ENCODE measurements at places on chromosomes 11 and 22.

DNA sequence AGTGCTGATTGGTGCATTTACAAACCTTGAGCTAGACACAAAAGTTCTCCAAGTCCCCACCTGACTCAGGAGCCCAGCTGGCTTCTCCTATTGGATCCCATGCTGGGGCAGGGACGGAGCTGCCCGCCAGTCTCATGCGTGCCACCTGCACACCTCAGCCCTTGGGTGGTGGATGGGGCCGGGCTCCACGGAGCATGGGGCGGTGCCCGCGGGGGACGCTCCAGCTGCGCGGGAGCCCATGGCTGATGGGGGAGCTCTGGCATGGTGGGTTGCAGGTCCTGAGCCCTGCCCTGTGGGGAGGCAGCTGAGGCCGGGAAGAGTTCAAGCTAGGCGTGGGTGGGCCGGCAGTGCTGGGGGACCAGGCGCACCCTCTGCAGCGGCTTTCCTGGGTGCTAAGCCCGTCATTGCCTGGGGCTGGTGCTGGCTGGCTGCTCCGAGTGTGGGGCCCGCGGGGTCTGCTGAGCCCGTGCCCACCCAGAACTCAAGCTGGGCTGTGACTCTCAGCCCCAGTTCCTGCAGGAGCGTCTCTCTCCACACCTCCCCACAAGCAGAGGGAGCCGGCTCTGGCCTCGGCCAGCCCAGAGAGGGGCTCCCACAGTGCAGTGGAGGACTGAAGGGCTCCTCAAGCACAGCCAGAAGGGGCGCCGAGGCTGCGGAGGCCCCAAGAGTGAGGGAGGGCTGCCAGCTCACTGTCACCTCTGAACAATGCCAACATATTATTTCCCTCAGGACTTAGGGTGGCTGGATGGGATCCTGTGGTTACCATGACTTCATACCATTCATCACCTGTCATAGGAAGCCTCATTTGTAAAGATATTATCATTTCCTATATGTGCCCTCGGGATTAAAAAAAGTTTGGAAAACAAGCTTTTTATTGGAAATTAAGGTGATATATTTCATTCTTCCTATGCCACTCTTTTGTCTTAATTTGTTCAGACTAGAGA, 688.7 kb downstream of the ETS1 start:
- no peak for DNase-seq

- no peak for DNase-seq
Observed at GRCh38 chr11:128644576-128644975, 49.3 kb upstream of the FLI1 start.

DNA sequence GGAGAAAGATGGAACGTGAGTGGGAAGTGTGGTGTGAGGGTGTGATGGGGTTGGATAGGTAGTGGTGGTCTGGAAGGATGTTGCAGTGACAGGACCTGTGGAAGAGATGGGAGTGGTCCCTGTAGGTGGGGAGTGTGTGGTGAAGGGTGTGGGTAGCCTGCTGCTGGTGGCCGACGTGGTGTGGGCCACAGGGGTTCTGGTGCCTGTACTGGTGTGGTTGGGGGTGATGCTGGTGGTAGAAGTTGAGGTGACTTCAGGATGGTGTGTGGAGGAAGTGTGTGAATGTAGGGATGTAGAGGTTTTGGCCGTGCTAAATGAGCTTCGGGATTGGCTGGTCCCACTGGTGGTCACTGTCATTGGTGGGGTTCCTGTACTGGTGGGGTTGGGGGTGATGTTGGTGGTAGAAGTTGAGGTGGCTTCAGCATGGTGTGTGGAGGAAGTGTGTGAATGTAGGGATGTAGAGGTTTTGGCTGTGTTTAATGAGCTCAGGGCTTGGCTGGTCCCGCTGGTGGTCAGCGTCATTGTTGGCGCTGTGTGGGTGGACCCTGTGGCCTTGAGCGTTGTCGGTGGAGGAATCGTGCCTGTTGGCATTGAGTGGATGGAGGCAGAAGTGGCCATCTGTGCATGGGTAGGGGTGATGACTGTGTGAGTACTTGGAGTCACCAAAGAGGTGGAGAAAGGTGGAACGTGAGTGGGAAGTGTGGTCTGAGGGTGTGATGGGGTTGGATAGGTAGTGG, 19.1 kb downstream of the MUC6 start:
- peak; percentile 32 for DNase-seq

- no peak for DNase-seq
Observed at GRCh38 chr22:49371325-49372110, 456.2 kb downstream of the BRD1 start.

DNA sequence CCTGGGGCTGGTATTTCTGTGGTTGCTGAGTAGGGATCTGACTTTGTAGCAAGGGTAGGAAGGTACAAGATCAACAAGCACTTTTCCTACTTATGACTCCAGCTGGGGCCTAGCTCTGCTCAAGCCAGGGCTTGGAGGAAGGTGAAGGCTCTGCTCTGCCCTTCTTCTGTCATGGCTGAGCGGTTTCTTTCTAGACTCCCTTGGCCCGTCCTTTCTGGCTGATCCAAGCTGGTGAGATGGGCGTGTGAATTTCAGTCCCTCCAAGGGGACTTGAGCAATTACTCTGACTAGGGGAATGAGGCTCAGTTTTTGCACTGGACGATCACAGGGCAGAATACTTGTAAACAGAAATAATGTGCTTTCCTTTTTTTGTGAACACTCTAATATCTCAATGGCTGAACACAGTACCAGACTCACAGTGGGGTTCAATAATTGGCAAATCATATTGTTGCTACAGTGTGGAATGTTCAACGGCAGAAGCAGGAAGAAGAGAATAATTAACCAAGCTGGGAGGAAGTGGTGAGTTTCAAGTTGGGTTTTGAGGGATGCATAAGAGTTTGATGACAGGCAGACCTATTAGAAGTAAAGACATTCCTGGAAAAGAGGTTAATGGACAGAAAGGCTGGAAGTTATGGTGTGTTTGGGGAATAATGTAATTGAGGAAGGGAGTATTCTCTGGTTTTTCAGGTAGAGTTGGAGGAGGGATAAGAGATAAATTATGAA, 507.6 kb downstream of the MIAT start:
- DNase-seq: no peak

GRCh38 chr11:105144887-105145286, 5.3 kb upstream of the CARD18 start:
- no peak for DNase-seq

DNA sequence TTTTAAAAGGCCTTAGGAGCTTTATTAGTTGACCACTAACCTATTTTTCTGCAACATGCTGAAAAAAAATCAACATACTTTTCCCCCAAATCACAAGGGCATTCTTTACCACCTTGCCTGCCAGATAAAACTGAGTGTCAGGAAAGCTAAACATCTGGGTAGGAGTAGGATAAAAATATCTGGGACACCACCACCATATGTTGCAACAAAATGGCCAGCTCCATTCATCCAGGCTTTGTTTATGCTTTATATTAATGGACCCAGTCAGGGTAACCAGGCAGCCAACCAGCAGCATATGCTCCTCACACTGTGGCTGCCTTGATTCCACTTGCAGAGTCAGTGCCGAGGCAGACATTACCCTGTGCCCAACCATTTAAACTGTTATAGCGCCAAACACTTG, 1024.5 kb downstream of the LRRC4C start:
- no peak for DNase-seq

DNA sequence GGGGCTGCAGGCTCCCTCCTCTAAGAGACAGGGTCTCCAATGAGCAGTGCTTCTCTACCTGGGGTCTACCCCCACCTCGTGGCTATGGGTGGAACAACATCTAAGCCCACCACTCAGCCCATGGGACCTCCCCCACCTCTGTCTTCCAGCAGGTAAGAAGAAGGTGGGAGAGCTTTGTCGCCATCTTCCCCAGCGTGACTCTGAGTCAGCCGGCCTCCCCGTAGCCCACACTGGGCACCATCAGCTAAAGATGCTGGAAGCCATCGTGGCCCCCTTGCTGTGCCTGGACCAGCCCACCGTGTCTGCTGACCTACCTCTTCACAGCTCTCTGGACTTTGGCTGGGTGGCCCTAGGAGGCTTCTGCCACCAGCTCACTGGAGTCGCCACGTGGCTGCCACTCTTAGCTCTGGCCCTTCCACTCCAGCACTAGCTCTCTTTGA, 944 bp downstream of the C11orf86 start:
- DNase-seq: peak; percentile 67

DNA sequence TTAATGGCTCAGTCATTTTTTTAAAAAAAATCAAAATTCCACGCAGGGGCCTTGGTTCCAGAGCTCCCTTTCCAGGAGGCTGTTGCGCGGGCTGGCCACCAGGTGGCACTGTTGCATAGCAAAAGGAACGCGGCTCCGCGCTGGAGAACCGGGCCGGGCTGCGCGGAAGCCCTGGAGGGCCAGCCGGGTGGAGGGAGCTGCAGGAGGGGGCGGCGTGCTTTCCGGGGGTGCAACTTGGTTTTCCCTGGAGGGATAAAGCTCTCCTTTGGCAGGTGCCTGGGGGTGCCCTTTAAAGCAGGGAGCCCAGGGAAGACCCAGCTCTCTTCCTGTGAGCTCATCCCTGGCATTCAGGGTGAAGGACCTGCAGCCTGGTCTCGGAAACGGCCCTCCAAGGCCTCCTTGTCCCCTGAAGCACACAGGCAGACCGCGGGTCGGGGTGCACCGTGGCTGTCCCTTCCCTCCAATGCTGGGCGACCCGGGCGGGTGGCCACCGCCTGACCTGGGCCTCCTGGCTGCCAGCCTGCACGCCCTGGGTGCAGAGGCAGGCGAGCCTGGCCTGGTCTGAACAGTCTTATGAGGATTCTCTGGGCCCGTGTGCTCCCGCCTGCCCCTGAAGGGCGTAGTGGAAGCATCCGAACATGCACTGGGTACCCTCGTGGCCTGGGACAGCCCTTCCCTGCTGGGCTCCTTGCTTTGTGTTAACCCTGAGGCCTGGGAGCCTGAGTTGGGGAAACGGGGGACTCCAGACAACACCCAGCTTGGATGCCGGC, 23.4 kb downstream of the KRTAP5-5 start:
- DNase-seq: peak; percentile 90

DNA sequence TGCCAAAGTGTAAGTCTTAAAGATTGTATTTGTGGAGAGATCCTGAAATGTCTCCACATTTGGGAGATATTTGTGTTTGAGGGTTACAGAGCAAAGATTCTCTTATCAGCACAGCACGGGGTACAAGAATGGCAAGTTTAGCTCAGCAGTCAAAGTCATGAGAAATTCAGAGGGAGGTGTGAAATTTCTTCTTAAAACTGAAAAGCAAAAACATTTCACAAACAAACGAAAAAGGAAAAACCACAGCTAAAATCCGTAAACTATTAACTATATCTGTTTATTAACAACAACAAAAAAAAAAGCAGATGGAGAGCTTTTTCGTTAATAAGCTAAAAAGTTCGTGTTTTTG, 40.9 kb upstream of the ETS1 start:
- no peak for DNase-seq

GRCh38 chr22:37209140-37209845, 3.0 kb downstream of the SSTR3 start:
- no peak for DNase-seq

DNA sequence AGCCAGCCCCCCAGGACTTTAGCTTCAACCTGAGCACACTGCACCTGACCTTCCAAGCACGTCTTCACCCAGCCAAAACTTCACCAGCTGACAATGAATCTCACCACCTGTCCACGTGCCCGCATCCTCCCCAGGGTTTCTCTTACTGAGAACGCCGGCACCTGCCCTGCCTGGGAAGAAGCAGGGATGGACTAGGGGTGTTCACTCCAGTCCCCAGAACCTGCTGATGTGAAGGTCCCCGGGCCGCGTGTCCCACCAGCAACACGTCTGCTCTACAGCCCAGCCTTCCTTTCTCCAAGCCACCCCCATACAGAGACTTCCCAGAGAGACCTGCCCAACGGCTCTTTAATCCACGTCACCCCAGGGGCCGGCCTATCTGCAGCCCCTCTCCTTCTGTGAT, 12.8 kb downstream of the CPT1A start:
- DNase-seq: no peak

DNA sequence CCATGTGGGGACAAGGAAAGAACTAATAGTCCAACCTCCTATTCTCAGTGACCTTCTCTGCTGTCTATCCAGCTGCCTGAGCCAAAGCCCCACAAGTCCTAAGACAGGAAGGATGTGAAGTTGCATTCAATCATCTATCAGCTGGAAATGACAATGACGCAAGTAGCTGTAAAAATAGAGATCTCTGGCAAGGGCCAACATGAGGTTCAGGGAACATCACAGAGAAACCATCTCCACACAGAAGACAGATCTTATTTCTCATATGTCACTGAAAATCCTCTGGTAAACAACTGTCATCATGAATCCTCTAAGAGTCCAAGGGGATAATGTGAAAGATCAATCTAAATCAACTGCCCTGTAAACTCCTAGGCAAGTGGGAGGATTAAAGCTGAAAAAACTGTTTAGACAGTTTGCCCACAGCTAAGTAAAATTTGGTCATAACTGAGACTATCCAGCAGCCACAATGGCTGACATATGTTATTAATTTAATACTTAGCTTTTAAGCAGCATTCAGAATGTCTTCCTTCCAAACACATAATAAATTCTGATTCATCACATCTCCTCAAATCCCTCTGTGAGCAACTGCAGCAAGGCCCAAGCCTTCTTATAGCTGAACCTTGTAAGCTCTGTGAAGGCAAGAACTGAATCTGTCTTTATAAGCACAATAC, 52.1 kb downstream of the ALG9 start:
- DNase-seq: no peak

- no peak for DNase-seq
Observed at GRCh38 chr22:35400501-35400790, 506 bp downstream of the MCM5 start.

- no peak for DNase-seq
Observed at GRCh38 chr22:36064358-36064757, 35.7 kb upstream of the RBFOX2 start.

GRCh38 chr22:43047605-43048004, 32.7 kb upstream of the PACSIN2 start:
- DNase-seq: no peak

- DNase-seq: no peak
Observed at GRCh38 chr11:57410287-57410686, 16.6 kb downstream of the SLC43A3 start.

DNA sequence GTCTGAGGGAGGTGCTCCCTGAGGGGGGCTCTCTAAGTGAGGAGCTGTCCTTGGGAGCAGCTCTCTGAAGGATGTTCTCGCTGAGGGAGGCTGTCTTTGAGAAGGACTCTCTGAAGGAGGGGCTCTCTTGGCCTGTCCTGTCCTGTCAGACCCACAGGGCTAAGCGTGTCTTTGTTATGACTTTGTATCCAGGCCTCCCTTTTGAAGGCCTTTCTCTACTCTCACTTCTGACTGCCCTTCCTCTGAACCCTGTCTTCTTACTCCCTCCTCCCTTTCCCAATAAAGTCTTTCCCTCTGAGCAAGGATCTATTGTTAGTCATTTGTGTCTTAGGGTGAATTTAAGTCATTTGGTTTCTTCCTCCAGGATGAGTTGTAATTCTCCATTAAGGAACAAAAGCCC, 330.1 kb upstream of the PLET1 start:
- no peak for DNase-seq

DNA sequence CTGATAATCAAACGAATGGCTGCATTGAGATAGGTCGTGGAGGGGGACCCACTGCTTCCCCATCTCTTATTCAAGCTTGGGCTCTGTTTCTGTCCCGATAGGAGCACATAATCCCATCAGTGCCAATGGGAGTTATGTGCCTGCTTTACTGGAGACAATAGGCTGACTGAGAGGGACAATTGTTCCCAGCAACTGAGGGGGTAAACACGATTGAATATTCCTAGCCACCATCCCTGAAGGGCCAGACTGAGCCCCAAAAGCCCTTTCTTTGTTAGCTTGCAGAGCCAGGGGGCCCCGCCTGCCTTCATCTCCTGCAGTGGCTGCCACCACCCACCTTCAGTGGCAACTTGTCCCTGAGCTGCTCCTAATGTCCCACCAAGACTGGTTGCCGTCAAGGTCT, 172.8 kb upstream of the NAV2 start:
- DNase-seq: no peak

GRCh38 chr22:44301039-44301438, 11.7 kb downstream of the SHISAL1 start:
- no peak for DNase-seq

Data from stimulated activated CD8-positive, alpha-beta memory T cell treated with anti-CD3 and anti-CD28 coated beads, Interleukin-4, amount 100 ng/mL, for 48 hours (primary cell).